MCF 10A (cell line): ENCODE measurements at places on chromosomes 5 and 9. TPM values are rescaled to one million over a fixed set of nuclear protein-coding genes. Genes with fewer than 3 reads are reported as not detected.

- peaks cover 11% of the 10 kb centered on the region for H3K27me3 ChIP-seq
- peaks cover 8% of the 10 kb centered on the region for H3K36me3 ChIP-seq
- peak overlapping the region; percentile 97 for H3K27ac ChIP-seq
- peak overlapping the region; percentile 93 for H3K4me3 ChIP-seq
- peaks cover 17% of the 10 kb centered on the region for H3K4me1 ChIP-seq
- DNase-seq: no peak
These were observed 511 bp upstream of the WDR41 start for GRCh38 chr5:77492653-77493000.

- H3K27ac ChIP-seq: no peak overlapping the region
- no peaks in the 10 kb centered on the region for H3K27me3 ChIP-seq
- no peaks in the 10 kb centered on the region for H3K4me1 ChIP-seq
- DNase-seq: no peak
- no peaks in the 10 kb centered on the region for H3K36me3 ChIP-seq
These were observed 984.6 kb upstream of the SEMA6A start for GRCh38 chr5:117559005-117559844.

Gene SLC25A2
- 0.37 and 0.79 TPM in 2 replicates for total RNA-seq

Gene LTC4S
- total RNA-seq: 2.1 and 2.2 TPM in 2 replicates

Gene GRIA1
- not detected in 2 replicates for total RNA-seq

- no peak for DNase-seq
- H3K36me3 ChIP-seq: peaks cover 26% of the 10 kb centered on the region
- no peak overlapping the region for H3K4me3 ChIP-seq
- peaks cover 42% of the 10 kb centered on the region for H3K4me1 ChIP-seq
These were observed 12.4 kb downstream of the TNFAIP8 start for GRCh38 chr5:119368238-119368630.

Gene CSF2
- total RNA-seq: not detected in 2 replicates

DNA sequence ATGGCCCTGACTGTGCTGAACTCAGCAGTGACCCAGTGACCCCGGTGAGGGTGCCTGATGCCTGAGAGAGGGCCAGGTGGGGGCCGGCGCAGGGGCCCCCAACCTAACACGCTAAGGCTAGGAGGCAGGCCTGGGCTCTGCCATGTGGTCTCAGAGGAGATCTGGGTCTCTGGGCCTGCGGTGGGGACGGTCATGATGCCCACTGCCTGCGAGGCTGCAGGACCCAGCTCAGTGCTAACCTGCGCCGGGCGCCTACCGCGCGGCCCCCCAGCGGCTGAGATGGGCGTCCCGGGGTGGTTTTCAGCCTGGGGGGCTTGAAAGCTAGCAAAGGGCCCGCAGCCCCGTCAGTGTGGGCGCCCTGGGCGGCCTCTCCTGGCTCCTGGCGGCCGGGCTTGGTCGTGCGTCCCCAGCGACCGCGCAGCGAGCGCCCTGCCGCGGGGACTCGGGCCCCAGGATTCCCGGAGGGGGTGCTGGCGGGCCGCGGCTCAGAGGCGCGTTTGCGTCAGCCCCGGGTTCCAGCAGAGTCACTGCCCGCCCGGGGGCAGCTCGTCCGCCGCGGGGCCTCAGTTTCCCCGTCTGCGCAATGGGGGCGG, 2.5 kb downstream of the EGFL7 start:
- no peak for DNase-seq
- H3K27ac ChIP-seq: no peak overlapping the region
- no peaks in the 10 kb centered on the region for H3K27me3 ChIP-seq

- H3K27me3 ChIP-seq: no peaks in the 10 kb centered on the region
- no peaks in the 10 kb centered on the region for H3K36me3 ChIP-seq
- no peak for DNase-seq
- H3K4me3 ChIP-seq: no peak overlapping the region
- H3K27ac ChIP-seq: no peak overlapping the region
- peaks cover 5% of the 10 kb centered on the region for H3K4me1 ChIP-seq
These were observed 278.1 kb upstream of the TNC start for GRCh38 chr9:115396071-115396529.

GRCh38 chr5:138974227-138975063, 99.3 kb upstream of the LRRTM2 start:
- H3K27me3 ChIP-seq: no peaks in the 10 kb centered on the region
- DNase-seq: no peak
- H3K27ac ChIP-seq: no peak overlapping the region
- no peak overlapping the region for H3K4me3 ChIP-seq

DNA sequence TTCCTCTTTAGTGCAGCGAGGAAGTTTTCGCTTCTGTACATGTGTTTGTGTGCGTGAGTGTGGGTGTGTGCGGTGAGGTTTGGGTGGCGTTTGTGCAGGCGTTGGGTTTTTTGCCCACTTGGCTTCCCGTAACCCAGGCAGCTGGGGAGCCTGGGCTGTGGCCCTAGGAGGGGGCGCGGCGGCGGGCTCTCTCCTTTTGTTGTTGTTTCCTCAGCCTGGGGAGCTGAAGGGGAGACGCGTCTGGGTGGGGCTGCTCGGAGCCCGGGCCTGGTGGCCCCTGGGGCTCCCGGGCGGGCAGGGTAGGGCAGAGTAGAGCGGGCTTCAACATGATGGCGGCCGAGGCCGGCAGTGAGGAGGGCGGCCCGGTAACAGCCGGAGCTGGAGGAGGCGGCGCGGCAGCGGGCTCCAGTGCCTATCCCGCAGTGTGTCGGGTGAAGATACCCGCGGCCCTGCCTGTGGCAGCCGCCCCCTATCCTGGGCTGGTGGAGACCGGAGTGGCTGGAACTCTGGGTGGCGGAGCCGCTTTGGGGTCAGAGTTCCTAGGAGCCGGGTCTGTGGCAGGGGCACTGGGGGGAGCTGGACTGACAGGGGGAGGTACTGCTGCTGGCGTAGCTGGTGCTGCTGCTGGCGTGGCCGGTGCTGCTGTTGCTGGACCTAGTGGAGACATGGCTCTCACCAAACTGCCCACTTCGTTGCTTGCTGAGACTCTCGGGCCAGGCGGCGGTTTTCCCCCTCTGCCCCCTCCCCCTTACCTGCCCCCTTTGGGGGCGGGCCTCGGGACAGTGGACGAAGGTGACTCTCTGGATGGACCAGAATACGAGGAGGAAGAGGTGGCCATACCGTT, 665 bp downstream of the RASA1 start:
- peak overlapping the region; percentile 92 for H3K27ac ChIP-seq
- peaks cover 12% of the 10 kb centered on the region for H3K36me3 ChIP-seq
- peak overlapping the region; percentile 95 for H3K4me3 ChIP-seq

Gene RGS7BP
- total RNA-seq: not detected in 2 replicates

DNA sequence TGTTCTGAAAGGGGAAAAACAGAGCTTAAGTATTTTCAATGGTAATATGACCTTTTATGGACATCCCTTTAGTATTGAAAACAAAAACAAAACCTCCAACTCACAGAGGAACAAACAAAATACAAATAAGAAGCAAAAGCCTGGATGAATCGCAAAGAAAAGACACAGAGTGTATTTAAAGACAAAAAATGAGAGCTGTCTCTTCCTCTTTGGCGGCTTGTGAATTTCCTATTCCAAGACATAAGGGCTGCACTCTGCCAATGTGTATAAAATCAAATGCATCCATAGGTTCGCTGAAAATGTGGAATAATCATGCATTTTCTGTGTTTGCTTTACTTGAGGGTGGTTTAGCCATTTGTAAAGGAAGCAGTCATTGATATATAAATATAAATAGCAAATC, 739.3 kb upstream of the ZNF608 start:
- H3K4me3 ChIP-seq: peak overlapping the region; percentile 64
- H3K4me1 ChIP-seq: peaks cover 51% of the 10 kb centered on the region
- no peaks in the 10 kb centered on the region for H3K36me3 ChIP-seq
- H3K27me3 ChIP-seq: no peaks in the 10 kb centered on the region
- H3K27ac ChIP-seq: peak overlapping the region; percentile 84
- no peak for DNase-seq

DNA sequence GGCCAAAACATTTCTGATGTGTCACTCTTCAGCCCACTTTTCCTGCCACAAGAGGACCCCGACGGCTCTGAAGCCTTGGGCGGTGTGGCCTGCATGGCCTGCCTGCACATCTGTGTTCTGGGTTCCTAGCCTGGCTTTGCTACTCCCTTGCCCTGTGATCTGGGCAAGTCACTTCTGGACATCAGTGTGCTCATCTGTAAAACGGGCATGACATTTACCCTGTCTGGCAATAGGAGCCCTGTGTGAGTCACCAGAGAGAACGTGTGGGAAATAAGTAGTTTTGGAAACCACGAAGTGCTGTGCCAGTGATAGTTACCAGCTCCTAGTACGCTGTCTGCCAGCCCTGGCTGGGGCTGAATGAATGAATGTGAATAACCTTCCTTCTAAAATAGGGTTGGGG, 90.8 kb downstream of the MACROH2A1 start:
- H3K36me3 ChIP-seq: peaks cover 4% of the 10 kb centered on the region
- no peaks in the 10 kb centered on the region for H3K27me3 ChIP-seq
- peaks cover 13% of the 10 kb centered on the region for H3K4me1 ChIP-seq
- H3K4me3 ChIP-seq: no peak overlapping the region
- no peak overlapping the region for H3K27ac ChIP-seq

GRCh38 chr5:1634337-1634661, 110.5 kb upstream of the LPCAT1 start:
- no peak for DNase-seq
- peaks cover 57% of the 10 kb centered on the region for H3K27me3 ChIP-seq
- peak overlapping the region; percentile 64 for H3K4me3 ChIP-seq
- no peak overlapping the region for H3K27ac ChIP-seq

GRCh38 chr9:115033800-115034199, 84.2 kb downstream of the TNC start:
- H3K4me1 ChIP-seq: peaks cover 28% of the 10 kb centered on the region
- H3K36me3 ChIP-seq: no peaks in the 10 kb centered on the region
- no peaks in the 10 kb centered on the region for H3K27me3 ChIP-seq
- H3K4me3 ChIP-seq: no peak overlapping the region
- DNase-seq: no peak

Gene IFNA5
- total RNA-seq: not detected in 2 replicates

Gene CCDC112
- 10.3 and 10.7 TPM in 2 replicates for total RNA-seq

GRCh38 chr5:147445917-147446316, 64.0 kb downstream of the DPYSL3 start:
- H3K36me3 ChIP-seq: no peaks in the 10 kb centered on the region
- DNase-seq: no peak
- no peaks in the 10 kb centered on the region for H3K4me1 ChIP-seq
- no peak overlapping the region for H3K4me3 ChIP-seq
- no peaks in the 10 kb centered on the region for H3K27me3 ChIP-seq

DNA sequence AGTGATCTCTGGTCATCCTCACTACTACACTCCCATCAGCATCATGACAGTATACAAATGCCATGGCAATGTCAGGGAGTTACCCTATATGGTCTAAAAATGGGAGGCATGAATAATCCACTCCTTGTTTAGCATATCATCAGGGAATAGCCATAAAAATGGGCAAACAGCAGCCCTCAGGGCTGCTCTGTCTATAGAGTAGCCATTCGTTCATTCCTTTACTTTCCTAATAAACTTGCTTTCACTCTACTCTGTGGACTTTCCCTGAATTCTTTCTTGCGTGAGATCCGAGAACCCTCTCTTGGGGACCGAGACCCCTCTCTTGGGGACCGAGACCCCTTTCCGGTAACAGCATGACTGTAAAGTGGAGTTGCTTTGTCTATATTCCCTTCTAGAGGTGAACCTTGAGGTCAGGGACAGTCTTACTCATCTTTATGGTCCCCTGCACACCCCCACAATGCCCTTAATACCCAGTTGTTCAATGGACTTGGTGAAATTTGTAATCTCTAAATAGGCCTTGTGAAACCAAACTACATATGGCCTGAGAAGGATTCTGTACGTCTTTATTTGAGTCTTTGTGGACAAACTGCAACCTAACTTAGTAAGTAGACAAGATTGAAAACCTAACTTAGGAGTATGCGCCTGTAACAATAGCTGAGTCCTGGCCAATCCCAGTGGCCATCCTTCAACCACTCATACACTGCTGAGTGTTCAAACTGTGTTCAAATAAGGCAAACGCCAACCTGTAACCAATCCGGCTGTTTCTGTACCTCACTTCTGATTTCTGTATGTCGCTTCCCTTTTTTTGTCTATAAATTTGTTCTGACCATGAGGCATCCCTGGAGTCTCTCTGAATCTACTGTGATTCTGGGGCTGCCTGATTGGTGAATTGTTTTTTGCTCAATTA, 32.3 kb upstream of the UBTD2 start:
- peak overlapping the region; percentile 13 for H3K27ac ChIP-seq
- H3K4me1 ChIP-seq: peaks cover 12% of the 10 kb centered on the region
- H3K36me3 ChIP-seq: peaks cover 7% of the 10 kb centered on the region
- no peaks in the 10 kb centered on the region for H3K27me3 ChIP-seq
